ENCODE measurements at places on chromosomes 13 and 19.

GRCh38 chr19:1634242-1634937 is 18.0 kb downstream of the TCF3 start:
- no peak for DNase-seq

GRCh38 chr13:33351319-33351718 is 65.8 kb upstream of the STARD13 start:
- no peak for DNase-seq

GRCh38 chr19:40689339-40690049 is 957 bp downstream of the NUMBL start:
- no peak for DNase-seq

DNA sequence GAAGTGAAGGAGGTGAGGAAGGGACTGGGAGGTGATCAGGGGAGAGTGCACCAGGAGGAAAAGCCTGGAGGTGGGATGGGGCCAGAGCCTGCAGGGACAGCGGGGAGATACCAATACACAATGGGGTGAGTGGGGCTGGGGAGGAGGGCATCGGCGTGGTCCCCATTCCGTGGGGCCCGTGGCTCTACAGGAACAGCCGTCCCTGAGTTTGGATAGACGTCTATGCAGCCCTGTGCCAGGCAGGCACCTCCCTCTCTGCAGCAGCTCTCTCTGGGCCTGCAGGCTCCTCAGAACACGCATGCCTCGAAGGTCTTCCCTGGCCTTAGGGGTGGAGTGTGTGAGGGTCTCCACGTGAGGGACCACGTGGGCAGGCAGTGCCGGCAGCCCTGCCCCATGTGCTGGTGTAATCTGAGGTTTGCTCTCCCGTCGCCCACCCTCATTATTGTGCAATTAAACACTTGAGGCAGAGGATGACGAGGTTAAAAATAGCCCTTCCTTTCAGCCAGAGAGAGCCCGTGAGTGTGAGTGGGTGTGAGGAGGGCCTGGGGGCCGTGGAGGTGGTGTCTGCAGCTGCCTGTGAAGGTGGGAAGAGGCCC is 16.5 kb downstream of the C2CD4C start:
- DNase-seq = no peak

- DNase-seq = no peak
These were observed 117.0 kb upstream of the POSTN start for GRCh38 chr13:37715606-37716015.

DNA sequence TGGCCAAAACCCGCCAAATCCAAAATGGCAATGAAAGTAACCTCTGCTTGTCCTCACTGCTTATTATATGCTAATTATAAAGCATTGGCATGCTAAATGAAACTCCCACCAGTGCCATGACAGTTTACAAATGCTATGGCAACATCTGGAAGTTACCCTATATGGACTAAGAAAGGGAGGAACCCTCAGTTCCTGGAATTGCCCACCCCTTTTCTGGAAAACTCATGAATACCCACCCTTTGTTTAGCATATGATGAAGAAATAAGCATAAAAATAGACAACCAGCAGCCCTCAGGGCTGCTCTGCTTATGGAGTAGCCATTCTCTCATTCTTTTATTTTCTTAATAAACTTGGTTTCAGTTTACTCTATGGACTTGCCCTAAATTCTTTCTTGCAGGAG is 269.8 kb downstream of the OLFM4 start:
- DNase-seq = no peak

GRCh38 chr19:55766466-55766865 is 2.5 kb upstream of the RFPL4AL1 start:
- DNase-seq = no peak

GRCh38 chr13:43362556-43362955 is 339.2 kb downstream of the DNAJC15 start:
- DNase-seq = no peak

DNA sequence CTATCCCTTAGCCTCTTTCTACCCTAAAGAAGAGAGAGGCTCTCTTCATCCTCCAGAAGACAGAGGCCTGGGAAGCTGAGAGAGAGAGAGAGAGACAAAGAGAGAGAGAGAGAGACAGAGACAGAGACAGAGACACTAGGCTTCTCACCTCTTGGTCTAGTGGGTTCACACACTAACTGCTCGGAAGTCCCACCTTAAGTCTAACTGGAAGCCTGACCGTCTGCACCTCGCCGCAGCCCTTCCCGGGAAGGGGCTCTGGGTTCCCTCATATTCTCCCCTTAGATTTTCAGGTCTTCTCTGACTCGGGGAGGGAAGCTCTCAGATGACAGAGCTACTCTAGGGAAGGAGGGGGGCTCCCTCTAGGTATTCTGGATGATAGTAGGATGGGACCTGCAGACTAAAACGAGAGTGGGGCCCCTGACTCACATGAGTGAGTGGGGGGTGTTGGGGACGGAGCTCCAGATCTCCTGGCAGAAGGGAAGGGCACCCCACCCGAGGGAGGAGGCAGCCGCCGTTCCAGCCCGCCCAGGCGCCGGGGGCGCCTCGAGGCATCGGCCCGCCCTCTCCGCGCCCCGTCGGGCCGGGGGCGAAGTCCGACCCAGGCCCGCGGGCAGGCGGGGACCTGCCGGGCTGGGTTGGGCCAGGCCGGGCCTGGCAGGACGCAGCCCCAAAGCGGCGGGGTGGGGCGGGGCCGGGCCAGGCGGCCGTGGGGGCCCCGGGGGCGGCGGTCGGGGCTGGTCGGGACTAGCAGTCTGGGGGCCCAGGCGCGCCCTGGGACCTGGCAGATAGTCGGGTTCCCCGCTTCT is 2.0 kb upstream of the JUNB start:
- DNase-seq = no peak

DNA sequence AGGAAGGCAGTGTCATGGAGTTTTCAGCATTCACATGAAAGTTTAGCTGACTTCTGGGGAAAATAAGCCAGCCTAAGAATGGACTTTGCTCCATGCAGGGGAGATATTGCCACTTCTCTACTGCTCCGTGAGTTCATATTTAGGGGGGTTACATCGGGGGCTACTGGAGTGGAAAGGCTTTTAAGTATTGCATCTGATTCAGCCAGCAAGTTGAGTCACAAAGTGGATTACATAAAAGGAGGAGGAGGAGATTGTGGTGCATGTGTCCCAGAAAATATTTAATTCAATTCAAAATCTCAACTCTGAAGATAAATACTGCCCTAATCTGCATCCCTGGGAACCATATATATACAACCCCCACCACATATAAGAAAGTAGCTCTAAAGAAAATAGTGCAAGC is 617.2 kb downstream of the DCT start:
- no peak for DNase-seq

DNA sequence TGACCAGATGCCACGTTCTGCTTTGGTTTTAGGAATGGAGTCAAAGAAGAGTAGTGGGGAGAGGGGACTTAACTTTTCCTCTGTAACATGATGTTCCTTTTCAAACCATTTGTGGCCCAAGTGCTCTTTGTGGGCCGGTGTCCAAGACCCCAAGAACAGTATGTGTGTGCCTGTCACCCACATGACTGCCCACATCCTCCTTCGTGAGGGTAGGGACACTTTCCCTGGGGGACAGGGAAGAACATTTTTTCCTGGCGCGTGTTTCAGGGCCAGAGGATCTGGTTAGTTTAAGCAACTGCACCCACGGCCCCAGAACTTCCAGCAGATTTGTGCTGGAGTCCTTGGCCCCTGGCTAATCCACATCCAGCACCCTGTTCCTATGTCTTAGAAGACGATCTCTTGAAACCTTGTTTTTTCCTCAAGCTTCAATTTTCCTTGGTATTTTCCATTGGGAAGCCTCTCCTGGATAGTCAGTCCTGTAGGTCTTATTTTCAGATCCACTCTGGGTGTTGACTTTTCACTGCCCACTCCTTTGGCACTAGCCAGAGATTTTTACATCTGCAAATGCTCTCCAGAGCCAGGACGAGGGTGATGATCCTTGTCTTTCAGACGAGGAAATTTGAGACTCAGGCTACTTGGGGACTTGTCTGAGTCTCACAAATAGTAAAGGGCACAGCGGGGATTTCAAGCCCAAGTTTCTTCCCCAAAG is 10.8 kb upstream of the CCDC97 start:
- DNase-seq = no peak

DNA sequence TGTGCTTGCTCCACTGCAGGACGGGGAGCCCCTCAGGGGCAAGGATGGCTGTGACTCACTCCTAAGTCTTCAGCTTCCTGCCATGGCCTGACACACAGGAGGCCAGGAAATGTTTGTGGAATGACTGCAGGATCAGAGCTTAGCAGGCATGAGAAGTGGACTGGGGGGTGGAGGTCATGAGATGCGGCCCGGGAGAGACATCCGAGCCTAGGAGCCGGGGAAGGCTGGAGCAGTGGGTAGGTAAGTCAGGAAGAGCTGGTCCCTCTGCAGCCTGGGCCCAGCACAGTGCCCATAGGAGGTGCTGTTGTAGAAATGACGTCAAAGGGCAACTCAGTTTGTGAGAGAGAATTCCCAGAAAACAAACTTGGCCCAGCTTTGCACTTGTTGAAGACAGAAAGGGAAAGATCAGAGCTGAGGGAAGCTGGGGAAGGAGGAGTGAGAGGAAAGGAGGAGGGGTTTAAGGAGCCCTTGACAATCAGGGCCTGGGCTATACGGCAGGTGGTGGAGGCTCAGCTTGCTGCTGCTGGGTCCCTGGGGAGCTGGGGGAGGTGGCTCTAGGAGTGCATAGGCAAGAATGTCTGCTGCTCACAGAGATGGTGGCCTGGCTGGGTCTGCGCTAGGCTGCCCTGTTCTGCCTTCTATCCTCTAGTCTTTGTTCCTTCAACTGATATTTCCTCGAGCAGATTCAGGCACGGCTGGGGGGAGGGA is 18.5 kb downstream of the POU2F2 start:
- DNase-seq = no peak

GRCh38 chr19:49395581-49396407 is 7.7 kb downstream of the KASH5 start:
- DNase-seq = no peak

- no peak for DNase-seq
These were observed 25.8 kb upstream of the INTS6 start for GRCh38 chr13:51478418-51479198.

GRCh38 chr13:95391362-95391761 is 90.1 kb upstream of the ABCC4 start:
- no peak for DNase-seq

DNA sequence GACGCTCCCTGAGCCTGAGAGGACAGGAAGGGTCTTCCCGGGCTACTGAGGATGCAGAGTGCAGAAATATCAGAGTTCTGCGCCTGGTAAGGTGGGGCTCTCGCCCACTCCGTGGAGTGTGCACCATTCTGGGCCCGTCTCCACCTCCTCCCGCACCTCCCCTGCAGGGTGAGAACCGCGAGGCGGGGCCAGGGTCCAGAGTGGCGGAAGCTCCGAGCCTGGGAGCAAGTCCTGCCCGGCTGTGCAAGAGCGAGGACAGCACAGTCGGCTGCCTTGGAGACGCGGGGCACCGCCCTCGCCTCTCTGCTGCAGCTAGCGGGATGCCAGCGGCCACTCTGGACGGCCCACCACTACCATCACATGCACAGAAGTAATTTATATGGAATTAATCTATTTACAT is 2304.4 kb downstream of the PCDH9 start:
- no peak for DNase-seq

GRCh38 chr13:38735665-38736440 is 49.0 kb downstream of the FREM2 start:
- no peak for DNase-seq

DNA sequence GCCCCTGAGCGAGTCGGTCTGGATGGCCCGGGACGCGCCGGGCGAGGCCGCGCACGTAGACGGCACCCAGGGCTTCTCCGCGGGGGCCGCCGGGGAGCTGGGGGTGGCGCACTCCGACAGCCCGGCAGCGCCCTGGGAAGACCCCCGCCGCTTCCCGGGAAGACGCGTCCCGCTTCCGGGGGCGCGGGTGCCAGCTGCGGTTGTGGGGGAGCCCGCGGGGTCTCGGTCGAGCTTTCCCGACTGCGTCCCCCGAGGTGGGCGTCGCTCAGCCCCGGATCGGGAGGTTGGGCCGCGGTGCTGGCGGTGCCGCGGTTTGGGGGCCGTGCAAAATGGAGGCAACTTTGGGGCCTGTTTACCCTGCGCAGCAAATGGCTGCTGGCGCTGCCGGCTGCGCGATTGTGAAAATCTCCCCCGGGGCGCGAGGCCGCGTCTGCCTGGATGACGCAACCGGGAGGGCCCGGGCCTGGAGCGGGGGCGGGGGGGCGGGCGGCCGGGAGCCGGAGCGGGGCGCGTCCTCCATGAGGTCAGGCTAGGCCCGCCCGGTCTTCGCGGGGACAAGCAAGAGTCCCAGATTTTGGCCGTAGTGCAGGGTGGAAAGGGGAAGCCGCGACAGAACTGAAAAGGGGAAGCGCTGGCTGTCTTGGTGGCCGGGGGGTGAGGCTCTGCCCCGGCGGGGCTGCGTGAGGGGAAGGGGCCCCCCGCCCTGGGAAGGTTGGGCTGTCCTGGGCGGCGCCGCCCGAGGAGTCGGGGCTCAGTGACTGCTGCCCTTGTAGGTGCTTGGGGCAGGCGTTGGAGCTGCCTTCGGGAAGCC is 11.3 kb downstream of the PEAK3 start:
- DNase-seq = peak; percentile 68

GRCh38 chr13:66113882-66114526 is 1116.1 kb downstream of the PCDH9 start:
- DNase-seq = no peak

GRCh38 chr19:17686023-17686521 is 2.1 kb downstream of the UNC13A start:
- DNase-seq = no peak

- no peak for DNase-seq
These were observed 12.5 kb upstream of the TBC1D4 start for GRCh38 chr13:75494491-75494890.

- no peak for DNase-seq
These were observed 1.3 kb downstream of the HSPBP1 start for GRCh38 chr19:55278391-55279135.

DNA sequence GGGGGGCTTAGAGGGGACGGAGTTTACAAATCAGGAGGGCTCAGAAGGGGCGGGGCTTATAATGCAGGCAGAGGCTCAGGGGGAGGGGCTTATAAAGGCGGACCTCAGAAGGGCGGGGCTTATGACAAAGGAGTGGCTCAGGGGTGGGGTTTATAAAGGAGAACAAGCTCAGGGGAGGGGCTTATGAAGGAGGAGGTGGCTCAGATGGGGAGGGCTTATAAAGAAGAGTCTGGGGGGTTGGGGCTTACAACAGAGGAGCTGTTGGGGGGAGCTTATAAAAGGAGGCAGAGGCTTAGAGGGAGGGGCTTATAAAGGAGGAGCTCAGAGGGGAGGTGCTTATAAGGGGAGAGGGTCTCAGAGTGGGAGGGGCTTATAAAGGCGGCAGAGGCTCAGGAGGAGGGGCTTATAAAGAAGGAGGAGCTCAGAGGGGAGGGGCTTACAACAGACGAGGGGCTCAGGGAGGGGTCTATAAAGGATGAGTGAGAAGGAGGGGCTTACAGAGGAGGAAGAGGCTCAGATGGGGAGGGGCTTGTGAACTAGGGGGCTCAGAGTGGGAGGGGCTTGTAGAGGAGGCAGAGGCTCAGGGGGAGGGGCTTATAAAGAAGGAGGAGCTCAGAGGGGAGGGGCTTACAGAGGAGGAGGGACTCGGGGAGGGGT is 1.0 kb downstream of the SMIM24 start:
- peak; percentile 33 for DNase-seq

All from activated CD4-positive, alpha-beta T cell treated with anti-CD3 and anti-CD28 coated beads, Interleukin-2, amount 50 U/mL, for 1 hour (primary cell).